ENCODE measurements at places on chromosomes 7 and 10. TPM values are rescaled to one million over a fixed set of nuclear protein-coding genes. Genes with fewer than 3 reads are reported as not detected.

Gene CSTF2T
- 46.5 TPM for total RNA-seq

Gene LRIT1
- not detected for total RNA-seq

Gene SFTPD
- total RNA-seq: not detected

Gene CPVL
- total RNA-seq: 0.41 TPM

Gene UTF1
- not detected for total RNA-seq

Gene NUTM2B
- total RNA-seq: 1.5 TPM

Gene LEP
- total RNA-seq: not detected

Gene EIF4H
- 291 TPM for total RNA-seq

Gene LBX1
- not detected for total RNA-seq

Gene MORN4
- total RNA-seq: 1.3 TPM

Gene PLAC9
- not detected for total RNA-seq

Gene ITGA8
- not detected for total RNA-seq

Gene CCDC146
- total RNA-seq: 13.3 TPM

Gene LIPJ
- total RNA-seq: 0.18 TPM

Data from T-helper 2 cell treated with Interferon-gamma antibody and Interleukin-4, amounts not matched to agents 100 ng/mL and 5 ng/mL, for 36 hours (primary cell).